Neural progenitor cell (in vitro differentiated cells): ENCODE measurements at places on chromosomes 13 and 19. TPM values are rescaled to one million over a fixed set of nuclear protein-coding genes. Genes with fewer than 3 reads are reported as not detected.
A peak's percentile ranks its signal among the peaks of the same experiment; 100 is the strongest.

DNA sequence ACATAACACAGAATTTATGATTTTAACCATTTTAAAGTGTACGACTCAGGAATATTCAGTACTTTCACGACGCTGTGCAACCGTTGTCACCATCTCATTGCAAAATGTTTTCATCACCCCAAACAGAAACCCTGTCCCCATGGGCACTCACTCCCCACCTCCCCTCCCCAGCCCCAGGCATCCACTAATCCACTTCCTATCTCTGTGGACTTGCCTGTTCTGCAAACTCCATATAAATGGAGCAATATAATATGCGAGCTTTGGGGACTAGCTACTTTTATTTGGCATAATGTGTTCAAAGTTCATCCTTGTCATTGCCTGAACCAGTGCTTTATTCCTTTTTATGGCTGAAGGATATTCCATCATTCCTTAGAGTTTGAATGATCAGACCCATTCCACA lies 7.3 kb upstream of the INSR start:
- no peak for DNase-seq

DNA sequence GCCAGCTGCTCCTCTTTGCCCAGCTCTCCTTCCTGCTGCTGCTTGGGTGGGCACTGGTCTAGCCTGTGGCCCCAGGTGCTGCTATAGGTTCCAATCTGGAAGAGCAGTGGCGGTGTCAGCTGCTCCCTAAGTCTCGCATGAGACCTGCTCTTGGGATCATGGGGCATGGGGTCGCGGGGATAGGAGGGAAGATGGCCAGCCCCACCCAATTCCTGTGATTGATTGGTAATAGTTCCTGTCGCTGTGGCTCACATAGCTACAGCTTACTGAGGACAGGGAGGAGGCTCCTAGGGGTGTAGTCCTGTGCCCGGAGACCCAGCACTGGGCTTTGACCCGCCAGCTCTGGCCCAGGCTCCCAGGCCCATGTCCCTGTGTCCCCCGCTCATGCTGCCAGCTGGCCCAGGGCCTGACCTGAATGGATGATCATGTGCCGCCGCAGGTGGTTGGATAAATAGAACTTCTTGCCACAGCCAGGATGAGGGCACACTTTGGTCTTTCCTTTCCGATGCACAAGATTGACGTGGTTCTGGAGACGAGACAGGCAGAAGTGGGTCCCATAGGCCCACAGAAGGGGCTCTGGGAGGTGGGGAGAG lies 4.5 kb upstream of the ELAVL3 start:
- no peak for DNase-seq

The KL gene
- not detected in 2 replicates for total RNA-seq

The CELF5 gene
- total RNA-seq: 7.9 and 16.1 TPM in 2 replicates

The KCNN4 gene
- 0.40 TPM in 1 of 2 replicates, not detected in the other for total RNA-seq

DNA sequence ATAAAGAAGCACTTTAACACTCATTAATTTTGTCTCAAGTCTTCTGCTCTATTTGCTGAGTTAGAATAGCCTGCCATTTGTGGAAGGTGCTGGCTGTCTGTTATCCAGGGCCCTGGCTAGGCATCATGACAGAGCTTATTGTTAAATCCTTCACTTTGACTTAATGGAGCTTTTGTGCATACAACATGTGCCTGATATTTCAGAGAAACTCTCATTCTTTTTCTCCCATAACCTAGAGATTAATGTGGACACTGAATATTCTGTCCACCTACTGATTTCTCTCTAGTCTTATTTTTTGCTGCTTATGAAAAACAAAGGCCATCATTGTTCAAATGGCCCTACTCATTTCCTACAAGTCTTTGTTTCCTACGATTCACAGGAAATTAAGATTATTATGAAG lies 383.1 kb upstream of the HTR2A start:
- DNase-seq: no peak

- no peak for DNase-seq
These were observed 197.7 kb downstream of the COL4A1 start for GRCh38 chr13:110109140-110109783.

DNA sequence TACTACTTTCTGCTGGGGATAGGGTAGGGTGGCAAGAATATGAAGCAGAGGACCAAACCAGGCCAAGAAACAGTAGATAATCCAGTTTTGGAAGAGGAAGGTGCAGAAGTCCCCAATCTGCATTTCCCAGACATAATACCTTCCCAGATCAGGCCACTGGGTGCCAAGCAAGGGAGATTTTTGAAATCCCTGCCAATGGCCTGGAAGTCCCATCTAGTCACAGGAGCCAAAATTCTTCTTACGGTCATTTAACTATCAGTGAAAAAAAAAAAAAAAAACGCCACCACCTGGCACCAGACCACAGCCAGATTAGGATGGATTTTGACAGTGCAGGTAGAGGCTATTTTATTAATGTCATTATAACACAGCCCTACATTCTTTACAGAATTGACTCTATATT lies 57.8 kb downstream of the ZC3H13 start:
- no peak for DNase-seq

The SRRM5 gene
- 0.25 TPM in 1 of 2 replicates, not detected in the other for total RNA-seq

DNA sequence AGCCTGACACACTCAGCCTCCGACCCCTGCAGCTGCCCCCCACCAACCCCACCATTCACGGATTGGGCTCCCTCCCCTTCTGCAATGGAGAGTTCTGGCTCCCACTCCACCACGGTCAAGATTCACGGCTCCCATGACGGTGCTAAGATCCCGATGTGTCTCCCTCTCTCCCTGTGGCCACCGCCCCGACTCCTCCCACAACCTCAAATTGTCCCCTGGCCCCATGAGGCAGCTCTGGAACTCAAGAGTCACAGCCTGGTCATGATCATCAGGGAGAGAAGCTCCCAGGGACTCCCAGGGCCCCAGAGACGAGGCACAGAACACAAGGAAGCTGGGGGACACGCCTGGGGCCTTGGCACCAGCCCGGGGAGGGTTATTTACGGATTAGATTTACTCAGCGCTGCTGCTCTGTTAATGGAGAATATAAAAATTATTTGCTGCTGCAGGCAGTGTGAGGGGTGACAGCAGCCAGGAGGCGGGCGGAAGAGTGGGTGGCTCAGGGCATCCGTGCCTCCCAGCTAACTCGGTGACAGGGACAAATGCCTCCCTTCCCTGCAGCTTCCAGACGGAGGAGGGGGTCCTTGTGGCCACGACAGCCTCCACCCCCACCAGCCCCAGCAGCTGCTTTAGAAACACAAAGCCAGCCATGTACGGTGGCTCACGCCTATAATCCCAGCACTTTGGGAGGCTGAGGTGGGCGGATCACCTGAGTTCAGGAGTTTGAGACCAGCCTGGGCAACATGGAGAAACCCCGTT lies 184.2 kb downstream of the PTPRS start:
- DNase-seq: no peak

The ATP12A gene
- total RNA-seq: 0.28 TPM in 1 of 2 replicates, not detected in the other

DNA sequence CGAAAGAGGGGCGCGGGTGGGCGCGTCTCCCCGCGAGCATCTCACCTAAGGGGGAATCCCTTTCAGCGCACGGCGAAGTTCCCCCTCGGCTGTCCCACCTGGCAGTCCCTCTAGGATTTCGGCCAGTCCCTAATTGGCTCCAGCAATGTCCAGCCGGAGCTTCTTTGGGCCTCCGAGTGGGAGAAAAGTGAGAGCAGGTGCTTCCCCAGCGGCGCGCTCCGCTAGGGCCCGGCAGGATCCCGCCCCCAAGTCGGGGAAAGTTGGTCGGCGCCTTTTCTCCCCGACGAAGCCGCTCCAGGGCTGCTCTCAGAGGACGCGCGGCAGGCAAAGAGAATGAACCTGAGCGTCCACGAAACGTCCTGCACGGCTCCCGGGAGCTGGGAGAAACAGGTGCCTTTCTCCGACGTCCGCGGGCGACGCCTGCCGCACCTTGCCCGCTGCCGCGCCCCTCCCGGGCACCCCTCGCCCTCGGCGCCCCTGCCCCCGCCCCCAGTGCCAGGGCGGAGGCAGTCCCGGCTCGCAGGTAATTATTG lies 366 bp upstream of the KL start:
- DNase-seq: peak; percentile 45

DNA sequence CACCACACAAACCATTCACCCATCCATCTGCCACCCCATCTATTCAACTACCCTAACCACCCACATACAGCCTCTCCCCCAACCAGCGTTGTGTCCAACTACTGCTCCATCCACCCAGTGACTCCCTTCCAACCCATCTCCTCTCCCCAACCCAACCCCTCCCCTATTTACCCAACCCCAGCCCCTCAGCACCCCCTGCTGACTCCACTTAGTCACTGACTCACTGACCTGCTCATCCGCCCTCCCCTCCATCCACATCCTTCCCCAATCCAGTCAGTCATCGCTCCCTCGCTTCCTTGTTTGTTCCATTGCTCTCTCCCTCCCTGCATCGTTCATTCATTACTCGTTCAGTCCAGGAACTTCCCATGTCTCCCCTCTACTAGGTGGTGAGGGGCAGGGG lies 39.2 kb downstream of the KCNC3 start:
- peak; percentile 32 for DNase-seq

DNA sequence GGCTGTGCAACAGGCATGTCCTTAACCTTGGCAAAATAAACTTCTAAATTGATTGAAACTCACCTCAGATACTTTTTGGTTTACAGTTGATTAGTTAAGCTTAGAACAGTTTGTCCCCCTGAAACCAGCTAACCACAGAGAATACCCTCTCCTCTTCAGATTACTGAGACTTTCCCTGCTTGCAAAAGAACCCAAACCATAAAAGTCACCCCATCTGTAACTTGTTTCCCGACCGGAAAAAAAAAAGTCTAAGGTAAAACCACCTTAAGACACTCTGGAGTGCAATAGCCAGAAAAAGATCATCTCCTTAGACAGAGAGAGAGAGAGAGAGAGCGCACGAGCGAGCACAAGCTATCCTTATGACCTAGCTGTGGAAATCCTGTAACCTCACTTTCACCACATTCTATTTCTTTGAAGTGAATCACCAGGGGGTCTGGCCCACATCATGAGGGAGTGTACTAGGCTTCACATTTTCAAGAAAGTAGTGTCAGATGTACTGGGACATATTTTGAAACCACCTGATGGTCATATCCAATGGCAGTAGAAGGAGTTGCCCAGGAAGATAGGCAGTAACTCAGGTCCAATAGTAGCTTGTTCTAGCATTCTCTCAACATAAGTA lies 11.1 kb upstream of the GTF2F2 start:
- no peak for DNase-seq

GRCh38 chr19:11338569-11339253 lies 746 bp downstream of the RAB3D start:
- no peak for DNase-seq

DNA sequence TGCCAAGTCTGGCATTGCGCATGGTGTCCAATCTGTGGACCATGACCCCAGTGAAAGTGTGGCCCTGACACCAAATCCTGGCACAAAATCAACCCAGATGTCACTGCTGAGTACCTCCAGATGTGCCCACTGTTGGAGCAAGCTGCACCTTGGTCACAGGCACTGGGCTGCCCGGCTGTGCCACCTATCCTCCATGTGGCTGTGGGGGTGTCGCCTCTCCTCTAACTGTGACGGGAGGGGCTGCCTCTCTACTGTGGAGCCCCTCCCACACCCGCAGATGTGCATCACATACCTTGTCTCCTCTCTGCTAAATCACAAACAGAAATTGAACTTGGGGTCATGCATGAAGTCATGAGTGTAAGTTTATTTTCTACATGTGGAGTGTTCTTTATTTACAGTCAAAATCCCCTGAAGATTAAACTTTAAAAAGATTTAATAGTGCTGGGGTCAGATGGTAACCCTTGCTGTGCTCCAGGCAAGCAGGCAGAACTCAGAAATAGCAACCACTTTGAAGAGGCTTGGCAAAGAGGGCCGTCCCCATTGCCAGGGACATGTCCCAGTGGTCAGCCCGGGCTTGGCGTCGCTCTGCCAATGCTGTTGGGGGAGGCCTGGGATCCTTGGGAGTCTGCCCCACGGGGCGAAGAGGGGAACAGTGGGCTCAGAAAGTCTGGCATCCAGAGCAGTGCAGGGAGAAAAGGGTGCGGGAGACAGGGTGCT lies 46.4 kb upstream of the ZNF536 start:
- no peak for DNase-seq

DNA sequence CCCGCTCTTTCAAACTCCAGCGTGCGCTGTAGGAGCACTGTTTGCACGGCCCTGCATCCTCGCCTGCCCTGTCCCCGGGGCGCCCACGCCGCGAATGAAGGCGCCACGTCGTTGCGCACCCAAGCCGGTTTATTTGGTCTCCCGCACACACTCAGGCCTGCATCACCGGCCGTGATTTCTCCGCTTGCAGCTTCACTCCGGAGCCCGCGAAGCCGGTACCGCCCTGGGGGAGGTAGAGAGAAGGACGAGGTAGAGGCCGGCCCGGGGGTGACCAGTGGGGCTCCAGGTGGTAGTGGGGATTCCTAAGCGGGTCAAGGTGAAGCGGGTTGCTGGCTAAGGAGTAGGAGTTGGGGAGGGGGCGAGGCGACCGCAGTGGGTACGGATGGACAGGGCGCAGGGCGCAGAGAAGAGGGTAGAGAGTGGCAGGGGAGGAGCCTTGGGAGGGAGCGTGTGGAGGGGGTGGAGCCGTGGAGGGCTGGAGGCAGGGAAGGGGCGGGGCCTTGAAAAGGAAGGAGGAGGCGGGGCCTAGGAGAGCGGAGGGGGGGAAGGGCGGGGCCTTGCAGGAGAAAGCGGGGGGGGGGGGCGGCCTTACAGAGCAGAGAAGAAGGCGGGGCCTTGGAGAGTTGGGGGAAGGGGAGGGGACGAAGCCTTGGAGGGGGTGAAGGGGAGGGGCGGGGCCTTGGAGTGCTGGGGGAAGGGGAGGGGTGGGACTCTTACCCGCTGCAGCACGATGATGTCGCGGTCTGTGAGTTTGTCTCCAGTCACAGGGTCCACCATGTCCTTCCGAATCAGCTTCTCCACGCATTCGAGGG lies 24.6 kb downstream of the NOSIP start:
- DNase-seq: peak; percentile 97

GRCh38 chr13:109465148-109465547 lies 321.2 kb downstream of the IRS2 start:
- no peak for DNase-seq

The PPM1N gene
- total RNA-seq: 2.4 and 3.6 TPM in 2 replicates

- DNase-seq: no peak
These were observed 660.6 kb downstream of the EFNB2 start for GRCh38 chr13:105874814-105875213.

- no peak for DNase-seq
These were observed 16.9 kb downstream of the TGDS start for GRCh38 chr13:94579063-94579462.

The KDELR1 gene
- 106 and 161 TPM in 2 replicates for total RNA-seq

DNA sequence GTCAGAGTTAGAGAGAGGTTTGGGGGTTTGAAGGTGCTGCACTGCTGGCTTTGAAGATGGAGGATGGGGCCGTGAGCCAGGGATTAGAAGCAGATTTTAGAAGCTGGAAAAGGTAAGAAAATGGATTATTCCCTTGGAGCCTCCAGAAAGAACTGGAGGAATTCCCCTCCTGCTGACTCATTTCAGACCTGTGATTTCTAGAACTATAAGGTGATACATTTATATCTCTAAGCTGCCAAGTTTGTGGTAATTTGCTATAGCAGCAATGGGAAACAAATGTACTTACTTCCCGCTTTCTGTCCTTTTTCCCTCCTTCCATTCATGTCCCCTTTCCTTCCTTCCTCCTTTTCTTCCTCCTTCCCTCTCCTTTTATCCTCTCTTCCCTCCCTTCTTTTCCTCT lies 78.5 kb upstream of the PCDH8 start:
- DNase-seq: no peak

The GJA3 gene
- 0.17 and 0.53 TPM in 2 replicates for total RNA-seq
